ENCODE measurements at places on chromosomes 4 and X.

DNA sequence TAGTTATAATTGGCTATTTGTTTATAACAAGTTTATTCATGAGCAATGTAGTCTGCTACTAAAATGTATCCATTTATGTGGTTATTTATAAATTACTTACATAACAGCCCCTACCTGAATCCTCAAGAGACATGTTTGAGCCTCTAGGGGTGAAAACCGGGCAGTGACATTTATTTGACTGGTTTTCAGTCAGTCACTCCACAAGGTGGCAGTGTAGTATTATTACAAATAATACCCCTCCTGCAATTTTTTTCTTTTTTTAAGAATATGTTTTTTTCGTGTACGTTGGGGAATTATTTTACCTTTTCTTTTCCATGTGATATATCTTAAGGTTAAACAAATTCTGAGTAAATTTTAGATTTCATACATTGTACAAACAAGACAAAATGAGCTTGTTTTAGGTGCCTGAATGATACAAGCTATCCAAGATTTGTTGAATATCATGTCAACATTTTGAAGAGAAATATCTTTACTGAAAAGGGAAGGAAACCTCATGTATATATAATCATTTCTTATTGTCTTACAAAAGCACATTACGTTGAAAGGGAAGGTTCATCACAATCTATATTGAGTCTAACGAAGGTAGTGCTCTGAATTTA, 598.7 kb upstream of the TECRL start:
- DNase-seq: no peak

DNA sequence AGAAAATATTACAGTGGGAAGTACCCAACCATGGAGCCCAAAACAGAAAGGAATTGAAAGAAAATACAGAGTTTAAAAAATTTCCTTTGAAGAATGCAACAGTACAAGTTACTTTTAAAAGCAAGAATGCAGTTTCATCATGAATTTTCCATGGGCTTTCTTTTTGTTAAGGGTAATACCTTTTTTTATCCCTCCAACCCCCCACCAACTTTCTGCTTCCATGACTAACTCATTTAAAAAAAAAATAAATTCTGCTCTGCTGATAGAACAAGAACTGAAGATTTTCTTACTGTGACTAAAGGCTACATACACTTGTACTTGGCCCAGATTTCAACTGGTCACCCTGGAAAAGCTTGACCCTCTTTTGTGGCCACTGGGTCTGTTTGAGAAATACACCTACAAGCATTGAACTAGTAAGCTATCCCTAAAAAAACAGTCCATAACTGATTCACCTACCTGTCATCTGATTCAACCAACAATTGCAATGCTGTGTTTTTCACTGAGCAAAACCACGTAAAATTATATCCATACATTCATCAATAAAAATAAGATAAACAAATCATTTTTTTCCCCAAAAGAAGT, 214.2 kb downstream of the NSUN7 start:
- DNase-seq: no peak

GRCh38 chr4:65651751-65652150, 18.5 kb downstream of the EPHA5 start:
- no peak for DNase-seq

GRCh38 chr4:134906404-134907023, 704.9 kb upstream of the PABPC4L start:
- DNase-seq: no peak

GRCh38 chrX:12771445-12772069, 19.7 kb upstream of the PRPS2 start:
- DNase-seq: peak; percentile 39

Data from hematopoietic multipotent progenitor cell treated with erythropoietin and hydrocortisone succinate and interleukin-3 and kit ligand, for 15 days (in vitro differentiated cells).